ENCODE measurements at places on chromosomes 2 and 18.
A peak's percentile ranks its signal among the peaks of the same experiment; 100 is the strongest.

GRCh38 chr2:108776475-108776874, 10.1 kb upstream of the CCDC138 start:
- no peak for DNase-seq

GRCh38 chr2:118103951-118104940, 16.0 kb downstream of the INSIG2 start:
- no peak for DNase-seq

DNA sequence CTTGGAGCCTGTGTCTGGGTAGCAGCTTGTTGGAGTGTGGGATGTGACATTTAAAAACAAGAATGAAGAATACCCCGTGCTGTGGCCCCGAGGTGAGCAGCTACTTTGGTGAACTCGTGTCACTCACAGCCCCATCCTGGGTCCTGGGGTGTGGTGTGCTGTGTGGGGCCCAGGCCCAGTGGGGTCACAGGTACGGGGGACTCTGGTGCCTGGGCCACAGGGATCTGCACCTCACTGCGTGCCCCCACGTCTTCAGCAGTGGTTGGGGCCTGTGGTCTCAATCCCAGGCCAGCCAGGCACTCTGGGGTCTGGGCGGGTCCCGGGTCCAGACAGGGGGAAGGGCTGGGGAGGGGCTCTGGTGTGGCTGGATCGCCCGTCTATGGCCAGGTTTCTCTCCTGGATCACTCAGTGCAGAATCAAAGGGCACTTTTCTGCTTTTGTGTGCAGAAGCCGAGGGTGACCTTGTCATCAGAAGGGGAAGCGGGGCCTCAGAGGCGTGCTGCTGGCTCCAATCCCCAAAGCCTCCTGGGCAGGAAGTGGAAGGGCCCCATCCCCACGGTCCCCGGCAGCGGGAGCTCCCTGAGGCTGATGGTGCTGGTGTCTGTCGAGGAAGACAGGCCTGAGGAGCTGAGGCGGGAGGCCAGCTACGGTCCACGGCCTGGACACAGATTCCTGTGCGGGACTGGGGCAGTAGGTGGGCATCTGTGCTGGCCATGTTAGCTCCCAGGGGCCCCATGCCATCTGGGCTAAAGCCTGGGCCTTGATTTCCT, 1.4 kb downstream of the GPR35 start:
- DNase-seq: no peak

GRCh38 chr18:63079114-63079513, 240.5 kb downstream of the BCL2 start:
- DNase-seq: no peak

- DNase-seq: no peak
Observed at GRCh38 chr2:102439065-102439695, 16.2 kb downstream of the IL18RAP start.

GRCh38 chr2:223220658-223220925, 168.6 kb downstream of the KCNE4 start:
- no peak for DNase-seq

DNA sequence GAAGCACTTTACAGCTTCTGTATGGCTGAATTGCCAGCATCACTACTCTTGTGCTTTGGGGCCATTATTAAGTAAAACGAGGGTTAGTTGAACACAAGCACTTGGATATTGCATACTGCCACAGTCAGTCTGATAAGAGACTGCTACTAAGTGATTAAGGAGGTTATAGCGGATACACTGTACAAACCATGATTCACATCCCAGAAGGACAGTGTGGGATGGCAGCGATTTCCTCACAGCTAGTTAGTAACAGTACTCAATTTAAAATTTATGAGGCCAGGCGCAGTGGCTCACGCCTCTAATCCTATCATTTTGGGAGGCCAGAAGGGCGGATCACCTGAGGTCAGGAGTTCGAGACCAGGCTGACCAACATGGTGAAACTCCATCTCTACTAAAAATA, 2.6 kb upstream of the BMPR2 start:
- DNase-seq: no peak

- DNase-seq: no peak
Observed at GRCh38 chr2:119245076-119245840, 21.6 kb downstream of the STEAP3 start.

- DNase-seq: no peak
Observed at GRCh38 chr2:166614503-166614902, 120.5 kb upstream of the SCN7A start.

- no peak for DNase-seq
Observed at GRCh38 chr2:172889768-172890430, 154.3 kb downstream of the RAPGEF4 start.

- DNase-seq: no peak
Observed at GRCh38 chr18:6947338-6948030, 170.1 kb downstream of the LAMA1 start.

DNA sequence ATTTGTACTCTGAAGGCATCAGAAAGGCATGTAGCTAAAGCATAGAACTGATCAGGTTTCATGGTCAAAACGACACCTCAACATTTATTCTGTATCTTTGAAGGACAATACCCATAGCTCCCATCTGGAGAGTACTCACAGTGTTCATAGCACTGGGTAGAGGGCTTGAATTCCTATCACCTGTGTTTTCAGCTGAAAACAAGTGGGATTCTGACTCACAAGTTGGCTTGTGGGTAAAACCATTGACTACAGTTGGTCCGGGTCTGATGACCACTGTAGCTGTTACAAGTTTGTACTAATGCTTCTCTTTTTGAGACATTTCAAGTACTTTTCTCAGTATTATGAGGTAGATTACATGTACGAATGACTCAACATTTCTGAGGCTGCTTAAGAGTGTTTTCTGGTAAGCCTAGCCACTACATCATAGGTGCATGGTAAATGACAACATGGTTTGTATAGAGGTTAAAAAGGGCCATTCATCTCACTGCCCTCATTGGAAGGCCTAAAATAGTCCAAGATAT, 68.6 kb upstream of the PELI1 start:
- peak; percentile 70 for DNase-seq

DNA sequence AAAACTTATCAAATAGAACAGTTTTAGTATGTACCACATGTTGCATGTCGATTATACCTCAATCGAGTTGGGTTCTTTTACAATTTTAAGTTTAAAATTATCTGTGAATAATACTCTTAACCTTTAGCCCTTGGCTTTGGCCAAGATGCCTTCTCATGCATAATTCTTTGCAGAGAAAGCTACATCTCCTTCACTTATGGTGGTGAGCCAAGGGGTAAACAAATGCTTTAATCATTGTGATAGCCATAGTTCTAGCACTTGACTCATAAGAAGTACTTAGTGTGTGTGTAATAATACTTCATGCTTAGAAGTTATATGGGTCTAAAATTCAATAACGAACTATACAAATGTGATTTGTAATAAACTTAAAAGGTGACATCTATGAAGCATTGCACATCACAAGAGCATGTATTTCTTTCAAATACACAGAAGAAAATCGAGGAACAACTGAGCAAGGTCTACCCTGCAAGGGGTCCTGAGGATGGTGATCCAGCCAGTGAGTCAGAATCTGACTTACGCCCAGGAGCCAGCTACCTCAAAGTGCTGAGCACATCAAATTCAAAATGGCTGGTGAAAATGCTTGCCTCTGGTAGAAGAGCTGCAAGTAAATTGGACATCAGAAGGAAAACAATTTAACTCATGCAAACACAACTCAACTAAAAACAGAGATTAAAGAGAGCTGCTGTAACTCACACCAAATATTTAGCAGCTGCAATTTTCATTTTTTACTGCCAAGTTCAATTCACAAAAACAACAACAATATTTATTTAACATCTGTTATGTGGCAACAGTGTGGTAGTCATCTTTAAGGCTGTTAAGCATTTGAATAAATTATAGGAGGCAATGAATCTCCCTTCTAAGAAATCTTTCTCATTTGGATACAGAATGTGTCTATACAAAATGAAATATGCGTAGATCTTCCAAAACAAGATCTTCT, 23.8 kb upstream of the TTC39C start:
- no peak for DNase-seq

DNA sequence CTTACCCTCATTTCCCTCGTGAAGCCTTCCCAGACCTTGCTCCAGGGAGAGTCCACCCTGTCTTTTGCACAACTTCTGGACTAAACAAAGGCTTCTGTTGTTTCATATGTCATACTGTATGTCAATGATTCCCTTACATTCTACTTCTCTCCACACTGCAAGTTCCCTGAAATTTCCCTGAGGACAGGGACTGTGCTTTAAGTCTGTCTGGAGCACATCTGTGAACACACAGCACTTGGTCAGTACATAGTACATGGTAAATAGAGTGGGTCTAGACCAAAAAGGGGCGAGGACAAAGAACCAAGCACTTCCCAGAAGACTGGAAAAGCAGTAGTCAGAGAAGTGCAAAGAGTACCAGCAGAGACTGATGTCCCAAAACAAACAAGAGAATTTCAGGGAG, 23.7 kb upstream of the IMPA2 start:
- DNase-seq: no peak

- no peak for DNase-seq
Observed at GRCh38 chr2:98777076-98777475, 46.1 kb upstream of the MGAT4A start.

- no peak for DNase-seq
Observed at GRCh38 chr2:3184167-3184566, 193.5 kb downstream of the EIPR1 start.

DNA sequence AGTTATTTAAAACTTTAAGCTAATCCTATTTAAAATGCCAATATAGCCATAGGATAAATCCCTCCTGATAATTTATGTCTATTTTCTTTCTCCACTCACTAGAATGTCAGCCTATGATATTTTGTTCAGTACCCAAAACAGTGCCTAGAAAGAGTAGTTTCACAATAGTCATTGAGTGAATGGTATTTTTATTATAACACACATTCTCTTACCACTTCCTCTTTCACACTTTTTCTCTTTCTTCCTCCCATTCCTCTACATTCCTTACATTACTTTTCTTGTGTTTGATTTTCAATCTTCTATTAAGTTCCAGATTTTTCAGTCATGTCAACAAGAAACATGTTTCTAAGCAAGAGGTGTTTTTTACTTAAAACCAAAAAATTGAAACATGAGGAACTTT, 327.6 kb upstream of the UBE2E3 start:
- no peak for DNase-seq

GRCh38 chr2:227025510-227025909, 138.5 kb downstream of the COL4A4 start:
- DNase-seq: no peak

DNA sequence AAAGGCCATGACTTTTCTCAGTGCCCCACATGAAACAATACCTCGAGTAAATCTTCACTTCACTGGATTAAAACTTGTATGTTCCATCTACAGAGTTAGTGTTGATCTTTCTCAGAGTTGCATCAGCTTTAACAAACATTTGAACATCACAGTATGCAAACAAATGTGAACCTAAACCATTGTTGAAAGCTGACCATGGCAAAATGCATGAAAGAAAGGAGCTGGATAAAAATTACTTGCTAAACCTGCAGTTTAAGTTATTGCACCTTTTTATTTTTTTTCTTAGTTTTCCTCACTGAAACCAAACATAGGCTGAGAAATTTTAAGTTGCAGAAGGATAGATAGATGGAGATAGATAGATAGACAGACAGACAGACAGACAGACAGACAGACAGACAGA, 107.2 kb upstream of the UGP2 start:
- no peak for DNase-seq

- DNase-seq: no peak
Observed at GRCh38 chr2:138536302-138536701, 34.7 kb downstream of the SPOPL start.

GRCh38 chr2:236250909-236251579, 13.2 kb downstream of the ASB18 start:
- DNase-seq: no peak

GRCh38 chr18:55452123-55452611, 135.8 kb downstream of the TCF4 start:
- no peak for DNase-seq

GRCh38 chr2:159032146-159032545, 63.7 kb downstream of the TANC1 start:
- DNase-seq: no peak

DNA sequence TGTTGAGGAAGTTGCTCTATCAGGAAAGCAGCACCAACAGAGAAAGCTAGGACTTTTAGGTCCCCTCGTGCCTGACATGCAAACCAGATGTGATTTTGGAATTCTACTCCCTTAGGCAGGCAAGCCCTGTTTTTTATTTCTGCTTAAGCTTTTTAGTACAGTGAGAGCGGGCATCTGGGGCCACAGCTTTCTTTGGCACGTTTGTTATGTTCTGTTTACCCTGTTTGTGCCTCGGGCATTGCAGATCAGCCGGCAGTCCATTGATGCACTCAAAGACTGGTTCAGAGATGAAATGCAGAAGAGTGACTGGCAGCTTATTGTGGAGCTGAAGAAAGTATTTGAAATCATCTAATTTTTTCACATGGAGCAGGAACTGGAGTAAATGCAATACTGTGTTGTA, 61.9 kb downstream of the EIF5B start:
- no peak for DNase-seq

DNA sequence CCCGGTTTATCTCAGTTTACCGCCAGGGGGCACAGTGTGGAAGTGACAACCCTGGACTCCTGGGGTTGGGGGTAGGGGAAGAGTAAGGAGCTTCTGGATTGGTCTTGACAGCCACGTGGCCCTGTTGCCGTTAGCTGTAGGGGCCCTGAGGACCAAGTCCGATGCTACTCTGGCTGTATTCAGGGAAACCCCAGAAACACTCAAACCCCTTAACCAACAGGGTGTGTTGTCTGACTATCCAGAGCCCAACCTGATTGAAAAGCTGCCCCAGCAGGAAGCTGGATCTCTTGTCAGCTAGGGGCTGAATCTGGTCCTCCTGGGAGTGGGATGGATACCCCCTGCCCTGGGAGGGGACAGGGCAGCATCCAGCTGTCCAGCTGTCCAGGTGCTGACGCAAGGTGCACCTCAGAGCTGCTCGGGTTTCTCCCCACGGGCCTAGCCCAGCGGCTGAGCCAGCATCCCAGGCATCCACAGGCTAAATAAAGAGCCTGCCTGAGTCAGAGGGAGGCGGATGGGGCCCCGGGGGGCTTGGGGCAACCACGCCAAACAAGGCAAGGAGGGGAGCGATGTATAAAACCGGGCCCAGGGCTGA, 3.1 kb upstream of the GMPPA start:
- peak; percentile 54 for DNase-seq

DNA sequence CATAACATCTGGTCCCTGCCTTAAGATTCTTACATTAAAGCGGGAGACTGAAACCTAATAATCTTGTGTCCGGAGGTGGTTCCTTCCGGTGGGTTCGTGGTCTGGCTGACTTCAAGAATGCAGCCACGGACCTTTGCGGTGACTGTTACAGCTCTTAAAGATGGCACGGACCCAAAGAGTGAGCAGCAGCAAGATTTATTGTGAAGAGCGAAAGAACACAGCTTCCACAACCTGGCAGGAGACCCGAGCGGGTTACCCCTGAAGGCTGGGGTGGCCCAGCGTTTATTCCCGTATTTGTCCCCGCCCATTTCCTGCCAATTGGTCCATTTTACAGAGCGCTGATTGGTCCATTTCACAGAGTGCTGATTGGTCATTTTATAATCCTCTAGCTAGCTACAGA, 122.3 kb upstream of the SIX2 start:
- no peak for DNase-seq

- no peak for DNase-seq
Observed at GRCh38 chr2:72952110-72952823, 34.9 kb downstream of the EMX1 start.

Measured in CD4-positive, alpha-beta T cell treated with Interleukin-15 for 4 hours (primary cell).